ENCODE measurements at places on chromosomes 12 and 14.

- DNase-seq: no peak
These were observed 240.8 kb downstream of the ZFP36L1 start for GRCh38 chr14:68552075-68552474.

GRCh38 chr14:52692248-52692962 is 3.0 kb downstream of the ERO1A start:
- DNase-seq: no peak

GRCh38 chr12:117875744-117876435 is 92.9 kb downstream of the KSR2 start:
- DNase-seq: peak; percentile 95

GRCh38 chr12:92462049-92462448 is 240.7 kb upstream of the PLEKHG7 start:
- no peak for DNase-seq

GRCh38 chr12:131468206-131468605 is 242.7 kb upstream of the SFSWAP start:
- DNase-seq: no peak

DNA sequence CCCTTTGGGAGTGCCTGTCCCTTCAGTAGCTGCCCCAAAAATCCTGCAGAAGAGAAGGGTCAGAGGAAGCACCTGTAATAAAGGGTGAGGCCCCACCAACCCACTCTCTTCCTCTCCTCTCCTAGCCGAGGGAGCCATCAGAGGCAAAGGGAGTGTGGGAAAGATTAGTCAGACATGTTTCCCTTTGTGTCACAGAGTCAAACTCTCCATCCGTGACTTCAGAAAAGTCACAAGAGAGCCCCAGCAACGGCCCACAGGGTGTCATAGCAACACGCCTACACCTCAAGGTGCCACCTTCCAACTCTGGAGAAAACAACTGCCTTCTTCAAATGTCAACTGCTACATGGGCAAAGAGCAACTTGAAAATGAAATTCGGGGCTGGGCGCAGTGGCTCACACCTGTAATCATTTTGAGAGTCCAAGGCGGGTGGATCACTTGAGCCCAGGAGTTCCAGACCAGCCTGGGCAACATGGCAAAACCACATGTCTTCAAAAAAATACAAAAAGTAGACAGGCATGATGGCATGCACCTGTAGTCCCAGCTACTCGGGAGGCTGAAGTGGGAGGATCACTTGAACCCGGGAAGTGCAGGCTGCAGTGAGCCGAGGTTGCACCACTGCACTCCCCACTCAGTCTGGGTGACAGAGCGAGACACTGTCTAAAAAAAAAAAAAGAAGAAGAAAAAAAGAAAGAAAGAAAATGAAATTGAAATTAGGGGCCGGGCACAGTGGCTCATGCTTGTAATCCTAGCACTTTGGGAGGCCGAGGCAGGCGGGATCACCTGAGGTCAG is 17.7 kb upstream of the CD27 start:
- DNase-seq: no peak

- DNase-seq: no peak
These were observed 4.1 kb downstream of the ZFYVE21 start for GRCh38 chr14:103719751-103720150.

DNA sequence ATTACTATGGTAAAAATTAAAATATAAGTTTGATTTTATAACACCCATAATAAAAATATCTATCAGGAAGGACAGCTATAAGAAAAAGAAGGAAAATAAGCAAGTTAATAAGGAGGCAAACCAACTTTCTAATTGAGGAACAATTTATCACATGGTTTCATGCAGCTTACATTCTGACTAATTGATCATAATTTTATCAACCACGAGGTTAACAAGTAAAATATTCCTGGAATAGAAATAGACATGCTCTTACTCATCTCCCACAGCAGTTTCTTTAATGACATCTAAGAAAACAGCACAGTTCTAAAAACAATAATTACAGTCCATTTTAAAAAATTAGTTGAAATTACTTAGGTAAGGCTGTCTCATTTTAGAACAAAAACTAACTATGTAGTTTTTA is 130.8 kb upstream of the KRR1 start:
- DNase-seq: no peak

GRCh38 chr14:101790232-101790631 is 28.7 kb downstream of the PPP2R5C start:
- no peak for DNase-seq

GRCh38 chr12:106774808-106775524 is 484 bp downstream of the RIC8B start:
- no peak for DNase-seq

DNA sequence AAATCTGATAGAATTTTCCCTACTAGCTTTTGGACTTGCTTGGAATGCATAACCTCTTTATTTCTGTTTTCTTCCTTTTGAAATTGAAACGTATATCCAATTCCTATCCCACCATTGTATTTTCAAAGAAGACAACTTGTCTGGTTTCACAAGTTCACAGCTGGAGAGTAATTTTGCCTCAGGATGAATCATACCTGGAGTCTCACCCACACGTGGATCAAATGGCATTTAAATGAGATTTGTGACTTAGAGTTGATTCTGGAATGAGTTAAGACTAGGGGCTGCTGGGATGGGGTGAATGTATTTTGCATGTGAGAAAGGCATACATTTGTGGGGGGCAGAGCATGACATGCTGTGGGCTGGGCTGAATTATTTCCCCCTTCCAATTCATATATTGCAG is 516.5 kb upstream of the MGAT4C start:
- DNase-seq: no peak

- DNase-seq: no peak
These were observed 77.5 kb upstream of the ATP2A2 start for GRCh38 chr12:110203546-110203945.

GRCh38 chr14:73452341-73453186 is 5.8 kb downstream of the NUMB start:
- DNase-seq: no peak

GRCh38 chr14:70934084-70934483 is 26.8 kb downstream of the PCNX1 start:
- DNase-seq: no peak

DNA sequence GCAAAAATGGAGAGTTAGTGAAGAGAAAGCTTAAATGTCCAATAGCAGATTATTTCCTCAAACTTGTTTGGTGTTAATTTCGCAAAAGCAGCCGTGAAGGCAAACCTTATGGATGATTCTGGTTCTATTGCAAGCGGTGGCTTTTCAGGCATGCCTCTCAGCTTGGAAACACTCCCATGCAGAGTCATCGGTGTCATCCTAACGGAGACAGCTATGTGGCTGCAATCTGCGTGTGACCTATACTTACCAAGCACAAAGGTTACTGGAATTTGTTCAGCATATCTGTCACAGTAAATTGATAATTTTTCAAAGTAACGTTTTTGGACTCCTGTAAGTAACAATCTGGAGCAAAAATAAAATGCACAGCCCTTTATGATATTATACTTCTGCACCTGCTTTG is 5.0 kb downstream of the BEST3 start:
- DNase-seq: no peak

- no peak for DNase-seq
These were observed 39.3 kb upstream of the ACSM4 start for GRCh38 chr12:7264538-7264937.

DNA sequence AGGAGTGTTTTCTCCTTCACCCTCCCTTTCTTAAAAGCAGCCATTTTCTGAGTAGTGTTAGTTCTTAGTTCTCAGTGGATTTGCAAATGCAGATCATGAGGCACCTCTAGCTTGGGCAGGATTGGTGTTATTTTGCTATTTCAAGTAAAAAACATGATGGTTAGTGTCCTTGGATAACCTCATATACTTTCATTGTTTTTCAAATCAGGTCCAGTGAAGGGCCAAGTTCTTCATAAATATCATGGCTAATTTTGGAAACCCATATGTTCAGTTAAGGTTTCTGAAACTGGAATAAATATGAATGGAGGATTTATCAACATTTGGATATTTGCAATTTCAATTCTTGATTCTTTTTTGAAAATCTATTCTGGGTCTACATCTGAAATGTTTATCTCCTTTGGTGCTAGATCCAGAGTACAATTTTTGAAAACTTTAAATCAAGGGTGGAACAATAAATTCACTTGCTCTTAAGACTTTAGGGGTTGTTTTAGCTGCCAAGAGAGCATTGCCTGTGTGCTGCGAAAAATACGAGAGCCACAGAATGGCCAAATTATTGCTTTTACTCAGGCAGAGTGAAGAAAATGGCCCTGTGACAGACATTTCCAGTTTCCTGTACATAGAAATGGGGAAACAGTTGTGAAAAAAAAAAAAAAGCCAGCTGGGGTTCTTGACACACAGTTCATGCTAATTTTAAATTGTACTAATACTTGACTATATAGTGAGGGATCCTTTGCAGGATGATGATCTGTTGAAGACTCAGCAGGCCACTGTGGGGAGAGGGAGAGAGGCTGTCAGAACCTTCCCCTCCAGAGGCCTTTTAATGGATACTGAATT is 104.6 kb downstream of the BICD1 start:
- no peak for DNase-seq

GRCh38 chr14:89848165-89848564 is 106.4 kb downstream of the EFCAB11 start:
- DNase-seq: peak; percentile 60

GRCh38 chr12:1369460-1369859 is 224.9 kb downstream of the FBXL14 start:
- no peak for DNase-seq

- DNase-seq: peak; percentile 21
These were observed 67.9 kb upstream of the PDZRN4 start for GRCh38 chr12:41120211-41120610.

- DNase-seq: peak; percentile 91
These were observed 179.2 kb upstream of the DCN start for GRCh38 chr12:91361864-91362263.

GRCh38 chr14:91996948-91997371 is 42.9 kb downstream of the TRIP11 start:
- DNase-seq: peak; percentile 32

- DNase-seq: peak; percentile 42
These were observed 863 bp downstream of the DENND5B start for GRCh38 chr12:31589904-31590641.

GRCh38 chr14:30375296-30375892 is 183.6 kb upstream of the G2E3 start:
- no peak for DNase-seq

- no peak for DNase-seq
These were observed 51.2 kb upstream of the NOS1 start for GRCh38 chr12:117412465-117413188.

DNA sequence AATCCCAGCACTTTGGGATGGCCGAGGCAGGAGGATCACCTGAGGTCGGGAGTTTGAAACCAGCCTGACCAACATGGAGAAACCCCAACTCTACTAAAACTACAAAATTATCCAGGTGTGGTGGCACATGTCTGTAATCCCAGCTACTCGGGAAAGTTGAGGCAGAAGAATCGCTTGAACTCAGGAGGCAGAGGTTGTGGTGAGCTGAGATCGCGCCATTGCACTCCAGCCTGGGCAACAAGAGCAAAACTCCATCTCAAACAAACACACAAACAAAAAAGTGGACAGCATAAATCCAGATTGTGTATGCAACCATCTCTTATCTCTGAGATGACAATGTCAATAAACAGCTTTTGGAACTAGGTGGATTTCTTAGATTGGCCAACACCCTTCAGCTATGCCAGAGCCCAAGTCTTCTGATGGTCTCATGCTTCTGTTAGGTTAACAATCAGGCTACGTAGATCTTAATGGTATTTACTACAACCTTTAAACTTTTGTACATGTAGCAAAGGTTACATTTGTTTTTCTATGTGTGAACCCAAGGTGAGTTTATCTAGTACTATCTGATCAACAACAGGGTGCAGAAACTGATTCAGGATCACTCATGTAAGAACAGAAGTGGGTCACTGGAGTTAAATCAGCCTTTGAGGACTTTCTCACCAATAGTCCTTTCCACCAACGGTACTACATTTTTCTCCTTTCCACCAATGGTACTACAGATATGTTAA is 73.7 kb downstream of the DUSP16 start:
- no peak for DNase-seq

DNA sequence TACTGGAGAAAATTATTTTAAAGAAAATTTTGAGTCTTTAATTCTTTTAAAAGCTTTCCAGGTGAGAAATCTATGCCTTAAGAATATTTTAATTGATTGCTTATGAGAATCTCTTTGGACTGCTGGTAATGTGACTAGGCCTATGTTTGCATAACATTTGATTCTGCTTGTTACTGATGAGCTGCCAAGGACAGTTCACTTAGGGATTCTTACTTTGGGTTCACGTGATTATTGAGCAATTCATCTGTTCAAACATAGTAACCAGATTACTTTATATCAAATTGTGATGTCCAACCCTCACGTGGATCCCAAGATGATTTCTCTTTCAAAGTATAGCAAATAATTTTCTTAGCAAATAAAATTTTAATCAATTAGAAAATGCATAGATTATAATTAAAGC is 27.4 kb upstream of the ABCD2 start:
- DNase-seq: no peak

DNA sequence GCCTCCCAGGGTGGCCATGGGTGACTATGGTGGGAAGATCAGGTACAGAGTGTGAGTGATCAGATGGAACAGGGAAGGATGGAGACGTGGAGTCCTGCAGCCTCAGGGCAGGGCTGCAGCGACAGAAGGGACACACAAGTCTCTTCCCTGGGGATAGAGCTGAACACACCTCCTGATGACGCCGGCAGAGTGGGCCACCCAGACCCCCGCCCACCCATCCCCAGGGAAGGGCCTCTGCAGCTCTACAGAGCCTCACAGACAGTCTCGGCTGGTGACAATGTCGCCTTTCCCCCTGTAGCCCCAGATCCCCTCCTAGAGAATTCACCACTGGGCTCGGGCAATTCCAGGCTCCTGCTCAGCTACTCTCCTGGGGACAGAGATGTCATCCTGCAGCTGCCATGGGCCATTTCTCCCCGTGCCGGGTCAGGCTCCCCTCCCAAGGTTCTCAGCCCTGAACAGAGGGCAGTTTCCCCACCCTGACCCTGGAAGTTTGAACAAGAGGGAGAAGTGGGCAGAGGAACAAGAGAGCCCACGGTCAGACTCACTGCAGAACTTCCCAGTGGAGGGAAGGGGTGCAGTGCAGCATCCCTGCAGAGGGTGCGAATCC is 115.7 kb downstream of the NCOR2 start:
- DNase-seq: no peak

All from spinal cord (tissue), 10 donors.